Gastroesophageal sphincter (tissue), 4 donors: ENCODE measurements at places on chromosomes 5 and 9.

GRCh38 chr9:73441890-73442818 lies 290.5 kb downstream of the ANXA1 start:
- no peak for ATAC-seq

GRCh38 chr9:81632599-81632998 lies 56.7 kb downstream of the TLE1 start:
- no peak for ATAC-seq

DNA sequence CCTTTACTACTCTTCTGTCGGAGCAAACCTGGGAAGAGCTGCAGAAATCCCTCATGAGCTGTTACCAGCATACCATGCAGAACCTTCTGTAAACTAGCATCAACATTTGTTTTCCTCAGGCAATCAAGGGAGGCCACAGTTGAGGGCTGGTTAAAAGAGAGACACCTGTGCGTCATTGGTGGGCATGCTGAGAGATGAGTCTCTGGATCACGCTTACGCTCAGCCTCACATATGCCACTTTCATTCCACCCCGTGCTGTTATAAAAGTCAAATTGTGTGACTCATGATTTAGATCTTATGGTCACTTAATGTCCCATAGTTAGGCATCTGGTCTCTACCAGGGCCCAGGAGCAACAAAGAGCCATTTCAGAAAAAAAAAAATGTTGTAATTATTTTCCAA lies 18.1 kb upstream of the ICE1 start:
- no peak for ATAC-seq

DNA sequence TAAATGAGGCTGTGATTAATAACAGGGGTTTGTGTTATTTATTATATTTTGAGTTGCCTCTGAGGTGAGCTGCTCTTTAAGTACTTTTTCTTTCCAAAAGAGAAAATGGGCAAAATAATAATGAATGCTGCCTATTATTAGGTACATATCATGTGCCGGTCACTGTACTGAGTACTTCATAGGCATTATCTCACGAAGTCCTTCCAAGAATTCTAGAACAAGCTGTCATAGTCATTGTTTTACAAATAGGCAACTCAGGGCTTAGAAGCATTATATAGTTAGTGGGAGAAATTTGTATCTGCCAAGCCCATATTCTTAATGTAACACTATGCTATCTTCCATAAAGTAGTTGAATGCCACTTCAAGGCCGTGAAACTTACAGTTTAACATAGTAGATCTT lies 628.7 kb downstream of the CCDC171 start:
- ATAC-seq = no peak

DNA sequence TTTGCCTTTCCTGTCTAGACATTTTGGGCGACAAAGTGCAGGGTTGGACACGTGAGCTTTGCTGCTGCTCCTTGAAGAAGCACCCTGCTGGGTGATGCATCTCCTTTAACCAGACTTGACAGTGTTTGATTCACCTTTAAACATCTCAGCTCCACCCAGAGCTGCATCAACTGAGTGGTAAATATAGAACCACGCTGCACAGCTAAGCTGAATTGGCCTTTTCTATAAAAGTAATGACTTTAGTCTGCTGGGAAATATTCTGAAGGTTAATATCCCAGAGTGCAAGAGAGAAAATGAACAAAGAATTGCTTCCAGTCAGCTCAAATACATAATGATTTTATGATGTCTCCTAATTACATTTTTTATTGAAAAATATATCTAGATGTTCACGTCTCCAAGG lies 264.3 kb upstream of the ADCY2 start:
- no peak for ATAC-seq

DNA sequence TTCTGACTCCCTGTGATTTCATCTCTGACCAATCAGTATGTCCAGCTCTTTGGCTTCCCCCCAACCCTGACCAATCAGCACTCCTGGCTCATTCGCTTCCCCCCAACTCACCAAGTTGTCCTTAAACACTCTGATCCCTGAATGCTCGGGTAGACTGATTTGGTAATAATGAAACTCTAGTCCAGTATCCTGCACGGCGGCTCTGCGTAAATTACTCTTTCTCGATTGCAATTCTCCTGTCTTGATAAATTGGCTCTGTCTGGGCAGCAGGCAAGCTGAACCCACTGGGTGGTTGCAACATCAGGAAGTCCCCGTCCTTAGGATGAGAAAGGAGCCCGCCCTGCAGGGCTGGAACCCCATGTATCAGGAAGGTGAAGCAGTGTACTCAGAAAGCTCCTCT lies 10.4 kb downstream of the FCN2 start:
- no peak for ATAC-seq

DNA sequence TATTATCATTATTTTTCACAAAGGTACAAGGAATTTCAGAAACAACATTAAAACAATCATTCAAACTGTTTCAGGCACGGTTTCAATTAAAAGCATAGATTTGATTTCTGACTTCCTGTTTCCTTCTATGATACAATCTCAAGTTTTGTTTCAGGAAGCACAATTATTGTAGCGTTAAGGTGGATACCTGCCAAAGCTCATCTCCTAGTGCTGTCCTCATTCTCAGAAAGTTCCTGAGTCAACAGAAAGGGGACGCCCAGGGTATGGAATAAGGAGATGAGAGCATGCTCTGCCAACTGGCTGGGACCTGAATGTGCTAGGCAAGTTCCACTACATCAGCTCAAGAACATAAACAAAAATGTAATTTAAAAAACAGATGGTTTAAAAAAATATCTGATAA lies 2.0 kb upstream of the TRIM14 start:
- no peak for ATAC-seq

DNA sequence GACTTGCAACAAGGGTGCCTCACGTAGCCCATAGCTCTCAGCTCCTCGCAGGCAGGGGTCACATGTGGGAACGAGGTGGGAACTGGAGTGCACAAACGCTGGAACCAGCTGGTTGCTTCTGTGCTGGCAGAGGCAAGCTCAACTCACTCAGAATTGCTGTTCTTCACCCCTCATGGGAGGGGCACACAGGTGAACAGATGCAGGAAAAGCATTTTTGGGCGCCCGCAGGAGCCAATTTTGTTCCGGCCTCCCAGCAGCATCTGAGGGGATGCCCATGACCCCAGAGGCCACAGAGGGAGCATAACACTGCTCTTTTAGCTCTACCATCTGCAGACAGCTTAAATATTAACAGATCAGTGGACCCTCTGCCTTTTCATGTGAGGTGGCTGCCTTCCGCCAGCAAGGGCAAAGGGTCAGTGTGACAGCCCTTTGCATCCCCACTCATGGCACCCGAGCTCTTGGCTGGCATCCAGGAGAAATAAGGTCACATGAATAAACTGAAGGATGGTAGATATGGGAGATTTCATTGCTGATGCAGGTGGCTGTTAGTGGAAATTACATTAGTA lies 196.2 kb downstream of the SLCO4C1 start:
- no peak for ATAC-seq

DNA sequence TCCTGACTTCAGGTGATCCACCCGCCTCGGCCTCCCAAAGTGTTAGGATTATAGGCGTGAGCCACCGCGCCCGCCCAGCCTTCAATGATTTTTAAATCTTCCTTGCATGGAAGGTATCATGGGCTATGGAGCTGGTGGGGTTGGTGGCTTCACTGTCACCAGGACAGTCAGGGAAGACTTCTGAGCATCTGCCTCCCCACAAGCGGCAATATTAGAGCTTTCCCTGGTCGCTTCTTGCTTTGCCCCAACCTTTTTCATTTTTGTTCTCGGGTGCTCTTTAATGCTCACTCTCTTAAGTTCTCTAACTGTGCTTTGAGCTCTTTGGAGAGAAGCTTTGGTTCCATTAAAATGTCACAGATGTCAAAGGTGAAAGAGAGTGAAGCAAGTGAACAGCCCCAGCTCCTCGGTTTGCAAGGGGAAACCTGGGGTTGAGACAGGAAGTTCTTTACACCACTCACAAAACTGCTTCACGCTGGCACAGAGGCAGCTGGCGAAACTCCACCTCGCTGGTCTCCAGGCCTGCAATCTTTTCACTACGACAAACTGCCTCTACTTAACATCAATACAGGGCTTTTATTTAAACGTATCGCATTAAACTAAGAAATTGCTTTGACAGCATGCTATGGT lies 142.5 kb upstream of the RETREG1 start:
- ATAC-seq = no peak

- ATAC-seq = no peak
Measured at GRCh38 chr5:10251405-10251804, 1.3 kb downstream of the CCT5 start.

- no peak for ATAC-seq
Measured at GRCh38 chr9:20620650-20621470, 1.4 kb downstream of the MLLT3 start.

GRCh38 chr9:4792054-4792571 lies 631 bp upstream of the RCL1 start:
- ATAC-seq = peak; percentile 40

DNA sequence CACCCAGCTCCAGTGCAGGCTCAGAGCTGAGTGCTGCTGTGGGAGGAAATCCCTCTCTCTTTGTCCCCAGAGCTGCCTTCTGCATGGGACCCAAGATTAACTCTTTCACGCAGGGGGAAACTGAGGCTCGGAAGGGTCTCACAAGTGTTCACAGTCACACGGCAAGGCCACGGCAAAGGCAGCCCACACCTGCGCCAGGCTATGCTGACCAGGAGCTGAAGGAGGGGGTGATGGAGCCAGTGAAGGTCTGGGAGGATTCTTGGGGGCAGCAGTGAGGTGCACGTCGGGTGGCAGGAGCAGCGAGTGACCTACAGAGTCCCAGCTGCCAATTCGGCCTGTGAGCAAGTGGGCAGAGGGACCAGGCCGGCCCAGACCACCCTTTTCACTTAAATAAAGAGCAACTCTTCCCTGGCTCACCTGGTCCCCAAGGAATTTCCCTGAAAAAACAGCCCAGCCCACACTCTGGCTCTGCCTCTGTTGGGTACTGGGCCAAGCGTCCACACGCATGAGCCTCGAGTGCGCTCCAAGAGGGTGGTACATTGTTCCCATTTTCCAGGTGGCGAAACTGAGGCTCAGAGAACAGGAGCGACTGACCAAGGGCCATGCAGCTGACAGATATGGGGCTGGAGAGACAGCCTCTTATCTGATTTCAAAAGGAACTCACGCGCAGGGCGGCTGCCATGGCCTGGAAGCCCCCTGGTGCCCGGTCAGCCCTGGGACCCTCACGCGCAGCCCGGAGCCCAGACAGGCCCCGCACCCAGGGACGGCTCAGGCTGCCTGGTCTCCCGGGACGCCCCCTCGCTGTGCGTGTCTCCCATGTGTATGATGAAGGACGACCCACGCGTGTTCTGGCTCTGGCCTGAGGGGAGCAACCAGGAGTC lies 28.2 kb downstream of the SARDH start:
- ATAC-seq = no peak

- peak; percentile 90 for ATAC-seq
Measured at GRCh38 chr9:115018547-115019435, 88.4 kb upstream of the TNFSF8 start.

DNA sequence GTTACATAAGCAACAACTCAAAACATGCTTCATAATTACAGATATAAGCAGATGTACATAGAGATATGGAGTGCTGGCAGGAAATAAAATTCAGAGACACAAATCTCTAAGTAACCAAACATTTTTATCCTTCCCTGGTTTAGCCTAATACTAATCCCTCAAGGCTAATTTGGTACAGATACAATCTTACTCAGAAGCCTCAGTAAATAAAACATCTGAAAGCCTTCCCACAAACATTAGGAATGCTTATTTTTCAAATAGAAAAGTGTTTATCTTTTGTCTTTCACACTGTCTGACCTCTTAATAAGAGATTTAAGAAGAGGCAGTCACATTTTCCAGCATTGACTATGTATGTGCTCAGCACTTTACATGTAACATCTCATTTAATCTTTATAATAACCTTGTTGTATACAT lies 399.4 kb downstream of the ARRDC3 start:
- ATAC-seq = no peak

GRCh38 chr9:21933865-21934264 lies 60.3 kb downstream of the CDKN2A start:
- no peak for ATAC-seq

GRCh38 chr9:15612962-15613361 lies 60.1 kb downstream of the CCDC171 start:
- ATAC-seq = no peak

- no peak for ATAC-seq
Measured at GRCh38 chr9:33049680-33050361, 24.7 kb downstream of the DNAJA1 start.

DNA sequence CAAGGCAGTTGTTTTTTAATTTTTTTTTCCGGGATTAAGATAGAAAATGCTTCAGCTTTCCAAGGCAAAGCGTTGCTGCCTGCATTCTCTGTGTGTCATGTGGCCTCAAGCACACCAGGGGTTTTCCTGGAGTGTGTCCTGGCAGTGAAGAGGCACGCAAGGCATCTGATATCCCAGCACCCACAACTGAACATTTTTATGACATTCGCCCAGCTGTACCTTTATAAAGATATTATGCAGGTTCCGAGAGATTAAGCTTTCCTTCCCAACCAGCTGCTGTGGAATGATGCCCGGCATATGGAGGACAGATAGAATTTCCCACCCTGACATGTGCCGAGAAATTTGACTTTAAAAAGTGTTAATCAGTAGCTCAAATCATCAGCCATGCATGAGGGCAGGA lies 205.6 kb downstream of the GADD45G start:
- no peak for ATAC-seq

- ATAC-seq = no peak
Measured at GRCh38 chr5:31421806-31422586, 109.9 kb downstream of the DROSHA start.

- ATAC-seq = no peak
Measured at GRCh38 chr5:35990941-35991611, at the start of gene UGT3A1. Gene UGT3A1 (minus strand): TSS chr5:35991390. CDS start chr5:35991240, 150 bp downstream.

GRCh38 chr5:43973318-43973717 lies 370.3 kb downstream of the NNT start:
- peak; percentile 58 for ATAC-seq

GRCh38 chr9:4293293-4293941 lies 6.5 kb downstream of the GLIS3 start:
- peak; percentile 70 for ATAC-seq

DNA sequence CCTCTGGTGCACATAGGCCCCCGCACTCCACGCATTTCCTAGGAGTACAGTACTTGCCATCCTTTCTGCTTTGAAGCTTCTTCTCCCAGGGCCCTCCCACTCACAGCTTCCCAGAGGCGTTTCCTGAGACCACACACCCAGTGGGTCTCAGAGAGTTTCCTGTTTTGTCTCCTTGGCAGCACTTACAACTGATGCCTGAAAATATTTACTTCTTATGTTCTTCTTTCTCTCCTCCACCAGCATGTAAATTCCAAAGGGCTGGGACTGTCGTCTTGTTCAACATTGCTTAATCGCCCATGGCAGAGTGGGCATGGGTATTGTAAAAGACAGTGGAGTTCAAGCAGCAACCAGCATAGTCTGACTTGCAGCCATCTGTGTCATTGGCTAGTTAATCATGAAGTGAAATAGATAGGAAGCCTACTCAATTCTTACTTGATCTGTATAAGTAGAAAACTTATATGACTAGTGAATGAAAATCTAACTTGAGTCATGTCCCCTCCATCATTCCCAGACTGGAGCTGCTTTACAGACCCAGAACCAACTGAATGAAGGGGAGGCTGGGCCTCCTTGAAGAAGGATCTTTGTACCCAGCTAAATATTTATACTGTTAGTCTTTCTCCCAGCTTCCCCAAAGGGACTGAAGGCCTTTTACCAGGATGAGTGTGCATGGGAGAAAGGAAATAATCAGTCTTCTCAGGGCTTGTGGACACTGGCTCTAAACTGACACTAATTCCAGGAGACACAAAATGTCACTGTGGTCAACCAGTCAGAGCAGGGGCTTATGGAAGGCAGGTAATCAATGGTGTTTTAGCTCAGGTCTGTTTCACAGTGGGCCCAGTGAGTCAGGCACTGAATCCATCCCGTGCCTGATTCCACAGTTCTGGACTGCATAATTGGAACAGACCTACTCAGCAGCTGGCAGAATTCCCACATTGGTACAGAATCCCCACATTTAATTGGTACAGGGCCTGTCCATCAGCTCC lies 116.4 kb downstream of the SV2C start:
- no peak for ATAC-seq
